ENCODE measurements at places on chromosomes 11 and 22. TPM values are rescaled to one million over a fixed set of nuclear protein-coding genes. Genes with fewer than 3 reads are reported as not detected.

The KCNK4 gene
- 0.13 TPM for total RNA-seq

The PRR33 gene
- total RNA-seq: 0.10 TPM

The SLC5A12 gene
- 6.1 TPM for total RNA-seq

The FADS2 gene
- total RNA-seq: 26.3 TPM

The FIBP gene
- total RNA-seq: 37.8 TPM

The PLA2G3 gene
- total RNA-seq: not detected

- no peak for DNase-seq
Observed at GRCh38 chr22:37731804-37732471, 35.1 kb downstream of the TRIOBP start.

GRCh38 chr11:64060263-64060860 is 24.6 kb downstream of the FLRT1 start:
- no peak for DNase-seq

- DNase-seq: peak; percentile 69
Observed at GRCh38 chr11:5280582-5281102, 10.9 kb upstream of the HBE1 start.

DNA sequence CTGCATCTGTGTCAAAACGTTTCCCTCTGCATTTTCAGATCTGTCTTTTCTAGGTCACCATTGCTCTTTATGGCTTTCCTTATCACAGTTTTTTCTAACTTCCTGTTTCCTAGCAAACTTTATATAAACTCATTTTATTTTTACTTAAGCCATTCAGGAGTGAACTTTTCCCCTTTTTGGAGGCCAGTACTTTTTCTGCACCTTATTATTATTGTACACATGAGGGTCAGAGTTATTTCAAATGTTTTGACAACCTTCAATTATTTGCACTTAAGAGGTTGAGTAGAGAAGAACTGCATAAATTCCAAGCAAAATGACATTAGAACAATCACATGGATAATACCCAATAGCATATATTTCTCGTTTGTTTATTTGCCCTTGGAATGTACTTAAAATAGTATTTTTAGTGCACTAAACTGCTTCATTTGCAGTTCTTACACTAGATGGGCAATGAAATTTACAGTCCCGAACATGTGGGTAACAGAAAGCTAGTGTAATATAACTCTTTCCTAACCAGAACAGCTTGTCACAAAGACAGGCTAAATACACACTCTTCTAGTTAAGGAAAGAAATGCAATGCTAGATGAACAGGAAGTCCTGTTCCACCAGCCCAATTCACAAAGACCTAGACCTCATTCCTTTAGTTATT is 79.5 kb downstream of the UBASH3B start:
- DNase-seq: no peak

- peak; percentile 40 for DNase-seq
Observed at GRCh38 chr11:67439321-67440228, 2.1 kb upstream of the PTPRCAP start.

GRCh38 chr11:115765803-115766239 is 261.6 kb upstream of the CADM1 start:
- no peak for DNase-seq

DNA sequence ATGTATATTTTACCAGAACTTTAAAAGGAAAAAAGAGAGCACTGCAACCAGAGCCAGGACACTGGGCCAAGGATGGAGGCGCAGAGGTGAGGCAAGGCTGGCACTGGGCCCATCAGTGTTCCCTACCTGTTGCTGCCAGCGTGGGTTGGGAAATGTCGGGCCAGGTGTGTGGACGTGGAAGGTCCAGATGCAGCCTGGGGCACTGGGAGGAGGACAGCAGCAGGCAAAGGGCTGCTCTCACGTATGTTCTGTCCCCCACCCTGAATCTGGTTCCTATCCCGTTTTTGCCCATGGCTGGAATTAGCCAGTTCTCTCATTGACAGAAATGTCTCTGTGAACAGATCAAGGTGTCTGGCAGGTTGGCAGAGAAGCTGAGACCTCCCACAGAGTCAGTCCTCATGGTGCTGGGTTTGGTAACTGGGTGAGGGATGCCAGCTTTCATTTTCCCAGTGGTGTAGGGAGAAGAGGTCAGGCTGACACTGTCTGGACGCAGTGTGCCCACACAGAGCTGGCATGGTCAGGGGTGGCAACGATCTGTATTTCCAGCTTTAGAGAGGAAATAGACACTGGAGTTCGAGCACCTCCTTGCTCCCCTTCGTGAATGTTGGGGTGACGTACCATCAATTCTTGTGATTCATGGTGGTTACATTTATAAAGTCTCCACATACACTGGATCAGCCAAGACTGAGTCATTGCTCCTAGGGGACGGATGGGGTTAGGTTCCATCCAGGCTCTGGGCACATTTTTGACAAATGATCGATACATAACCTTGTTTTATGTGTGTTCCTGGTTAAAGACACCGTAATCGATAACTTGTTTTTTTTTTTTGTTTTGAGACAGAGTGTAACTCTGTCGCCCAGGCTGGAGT is 4.3 kb upstream of the PNPLA3 start:
- no peak for DNase-seq

DNA sequence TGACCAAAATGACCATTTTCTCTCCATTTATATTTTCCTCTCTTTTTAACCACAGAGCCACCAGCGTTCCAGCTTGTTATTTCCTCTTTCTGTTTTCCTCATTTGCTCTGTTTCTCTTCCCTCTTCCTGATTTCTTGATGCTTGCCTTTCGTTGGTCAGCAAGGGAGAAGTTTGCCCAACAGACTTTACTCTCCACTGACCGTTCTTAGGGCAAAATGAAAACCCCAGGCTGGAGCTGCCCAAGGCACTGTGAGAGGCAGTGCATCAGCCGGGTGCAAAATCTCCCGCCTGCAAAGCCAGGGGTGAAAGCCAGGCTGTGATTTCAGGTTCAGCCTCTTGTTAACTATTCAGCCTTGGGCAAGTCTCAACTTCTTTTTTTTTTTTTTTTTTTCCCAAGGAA is 26.1 kb upstream of the APLP2 start:
- DNase-seq: no peak

GRCh38 chr11:77236901-77237300 is 64.6 kb downstream of the GDPD4 start:
- DNase-seq: no peak

GRCh38 chr11:19342036-19342435 is 101.3 kb upstream of the E2F8 start:
- DNase-seq: no peak

DNA sequence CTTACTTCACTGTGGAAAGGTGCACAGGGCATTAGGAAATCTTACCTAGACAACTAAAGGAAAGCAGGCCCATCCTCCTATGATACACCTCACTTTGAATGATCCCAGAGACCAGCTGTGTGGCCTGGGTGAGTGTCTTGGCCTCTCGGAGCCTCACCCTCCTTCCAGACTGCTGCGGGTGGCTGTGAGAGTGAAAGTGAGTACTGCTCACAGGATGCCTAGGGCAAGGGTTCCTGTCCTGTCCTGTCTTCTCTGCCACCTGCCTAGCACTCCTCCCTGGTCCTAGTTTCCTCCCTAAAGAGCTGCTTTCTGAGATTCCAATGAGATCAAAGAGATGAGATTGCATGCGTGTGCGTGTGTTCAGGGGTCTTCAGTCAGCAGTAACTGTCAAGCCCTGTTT is 19.5 kb upstream of the ADORA2A start:
- no peak for DNase-seq

DNA sequence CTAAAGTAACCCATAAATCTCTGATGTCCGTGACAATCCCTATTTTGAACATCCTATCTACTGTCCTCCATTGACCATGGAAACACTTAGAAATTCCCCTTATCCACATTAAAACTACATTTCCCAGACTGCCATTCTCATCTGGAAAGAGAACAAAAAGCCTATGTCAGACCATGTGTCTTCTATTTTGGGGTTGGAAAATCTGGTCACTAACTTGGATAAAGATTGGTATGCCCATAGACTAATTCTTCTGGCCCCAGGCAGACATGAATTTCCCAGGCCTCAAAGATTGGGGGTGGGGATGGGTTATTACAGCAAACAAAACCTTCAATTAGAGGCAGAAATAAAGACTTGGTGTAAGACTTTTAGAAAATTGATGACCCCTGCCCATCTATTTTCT is 30.9 kb upstream of the CREB3L1 start:
- DNase-seq: no peak

DNA sequence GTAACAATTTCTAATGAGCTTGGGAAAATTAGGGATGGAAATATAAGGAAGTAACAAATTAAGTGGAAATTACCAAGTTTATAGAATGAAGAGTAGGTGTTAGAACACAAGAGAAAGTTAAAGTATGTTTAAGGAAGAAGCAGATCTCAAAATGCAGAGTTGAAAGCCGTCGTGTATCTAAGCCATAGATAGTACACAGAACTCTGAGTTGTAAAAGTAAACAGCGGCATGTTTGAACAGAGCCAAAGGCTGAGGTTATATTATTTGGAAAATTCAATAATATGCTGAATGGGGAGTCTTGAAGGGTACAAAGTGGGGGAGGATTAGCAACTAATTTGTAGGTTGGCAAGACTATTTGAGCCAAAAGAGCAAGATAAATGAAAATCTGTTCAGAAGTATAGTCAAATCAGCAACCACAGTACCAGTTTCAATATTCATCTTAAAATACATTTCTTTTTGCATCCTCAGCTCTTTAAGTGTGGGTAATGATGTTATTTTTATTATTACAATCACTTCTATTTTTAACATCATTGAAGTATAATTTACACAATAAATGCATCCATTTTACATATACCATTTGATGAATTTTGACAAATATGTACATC is 594.8 kb upstream of the ANO3 start:
- DNase-seq: no peak

DNA sequence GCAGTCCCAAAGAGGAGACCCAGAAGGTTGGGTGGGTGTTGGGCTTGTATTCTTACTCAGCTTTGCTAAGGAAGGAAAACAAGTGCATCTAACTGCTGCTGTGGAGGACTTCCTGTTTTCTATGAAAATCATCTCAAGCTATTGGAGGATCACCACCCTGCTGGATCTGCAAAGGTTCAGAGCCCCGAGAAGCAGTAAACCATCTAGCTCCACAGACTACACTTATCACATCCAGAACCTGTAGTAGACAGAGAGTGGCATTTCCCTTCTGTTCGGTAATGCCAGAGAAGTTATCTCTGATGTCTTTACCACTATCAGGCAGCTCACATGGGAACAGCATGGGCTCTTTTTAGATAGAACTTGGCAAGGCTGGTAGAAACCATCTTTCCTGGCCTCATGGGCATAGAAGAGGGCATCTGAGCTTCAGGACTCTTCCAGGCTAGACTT is 21.7 kb downstream of the KCNJ1 start:
- DNase-seq: no peak

- DNase-seq: peak; percentile 79
Observed at GRCh38 chr22:36386900-36387708, 663 bp downstream of the MYH9 start.

DNA sequence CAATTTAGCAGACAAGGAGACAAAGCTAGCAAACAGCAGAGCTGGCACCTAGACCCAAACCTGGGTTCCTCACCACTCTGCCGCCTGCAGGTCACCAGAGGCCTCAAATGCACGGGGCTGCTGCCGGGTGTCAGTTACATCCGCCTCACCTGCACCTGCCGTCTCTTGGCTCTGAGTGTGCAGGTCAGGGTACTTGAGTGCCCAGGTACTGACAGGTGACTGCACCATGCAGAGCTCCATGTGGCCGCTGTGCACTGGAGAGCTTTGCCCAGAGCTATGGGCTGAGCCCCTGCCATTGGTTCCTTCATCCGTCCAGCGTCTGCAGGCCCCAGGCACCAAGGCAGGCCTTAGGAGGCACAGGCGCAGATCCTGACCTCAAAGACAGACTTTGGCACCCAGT is 35.0 kb downstream of the PDGFB start:
- DNase-seq: peak; percentile 7

DNA sequence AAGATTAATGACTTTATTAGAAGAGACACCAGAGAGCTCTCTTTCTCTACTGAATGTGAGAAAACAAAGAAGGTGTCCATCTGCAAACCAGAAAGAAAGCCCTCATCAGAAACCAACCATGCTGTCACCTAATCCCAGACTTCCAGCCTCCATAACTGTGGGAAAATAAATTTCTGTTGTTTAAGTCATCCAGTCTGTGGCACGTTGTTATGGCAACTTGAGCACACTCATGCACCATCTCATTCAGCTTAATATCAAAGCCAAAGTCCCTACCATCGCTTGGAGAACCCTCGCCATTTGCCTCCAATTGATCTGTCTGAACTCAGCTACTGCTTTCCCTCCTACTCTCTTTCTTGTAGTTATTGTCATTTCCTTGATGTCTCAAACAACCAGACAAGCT is 766.1 kb upstream of the ARHGAP42 start:
- DNase-seq: no peak

All from left cardiac atrium (tissue), 4 donors.